ENCODE measurements at places on chromosomes 5 and 9.
A peak's percentile ranks its signal among the peaks of the same experiment; 100 is the strongest.

DNA sequence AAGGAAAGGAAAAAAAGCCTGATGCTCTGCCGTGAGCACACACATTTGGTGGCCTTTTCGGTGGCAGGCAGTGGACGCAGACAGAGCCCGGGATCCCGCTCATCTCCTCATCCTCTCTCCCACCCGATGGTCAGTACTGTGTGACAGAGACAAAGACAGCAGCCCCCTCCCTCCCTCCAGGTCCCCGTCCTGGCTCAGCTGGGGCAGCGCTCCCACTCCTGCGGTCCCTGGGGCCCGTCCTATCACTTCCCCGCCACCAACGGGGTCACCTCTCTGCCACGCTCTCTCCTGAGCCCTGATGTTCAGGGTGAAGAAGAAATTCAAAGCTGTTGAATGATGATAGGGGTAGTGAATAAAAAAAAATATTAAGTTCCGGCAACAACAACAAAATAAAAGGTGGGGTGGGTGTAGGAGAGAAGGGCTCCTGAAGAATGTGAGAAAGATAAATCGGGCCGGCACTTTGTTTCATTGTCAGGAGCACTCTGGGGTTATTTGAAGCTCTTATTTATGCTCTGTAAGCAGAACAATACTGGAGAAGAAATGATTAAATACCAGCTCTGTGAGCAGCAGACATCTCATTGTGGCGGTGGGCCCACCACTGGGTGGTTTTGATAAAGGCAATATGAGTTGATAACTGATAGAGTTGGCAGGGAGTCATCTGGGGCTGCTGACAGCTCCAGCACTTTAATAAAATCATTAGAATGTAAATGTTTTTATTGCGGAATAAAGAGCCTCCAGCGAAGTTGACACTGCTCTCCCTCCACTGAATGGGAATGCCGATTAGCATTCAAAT lies 417.7 kb downstream of the IRX1 start:
- no peak for DNase-seq

- no peak for DNase-seq
These were observed 531 bp downstream of the MVB12B start for GRCh38 chr9:126327006-126327713.

DNA sequence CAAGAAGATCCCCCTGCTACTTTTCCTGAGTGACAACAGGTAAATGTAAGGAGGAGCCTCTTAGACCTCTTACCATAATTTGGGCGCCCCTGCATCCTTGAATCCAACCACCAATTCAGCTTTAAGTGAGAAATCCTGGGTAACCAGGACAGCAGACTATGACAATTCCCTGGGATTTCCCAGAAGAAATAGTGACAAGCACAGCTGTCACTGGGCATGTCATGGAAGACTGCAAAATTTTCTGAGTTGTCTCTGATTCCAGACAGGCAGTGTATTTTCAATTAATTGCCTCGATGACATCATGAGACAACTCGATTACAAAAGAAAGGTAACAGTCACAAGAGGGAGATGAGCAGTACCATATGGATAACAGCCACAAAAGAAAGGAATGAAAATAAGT lies 256.9 kb downstream of the BNC2 start:
- no peak for DNase-seq

GRCh38 chr5:73770172-73771025 lies 144.4 kb downstream of the ARHGEF28 start:
- DNase-seq = no peak

GRCh38 chr5:166433679-166434078 lies 1857.8 kb upstream of the WWC1 start:
- DNase-seq = no peak

DNA sequence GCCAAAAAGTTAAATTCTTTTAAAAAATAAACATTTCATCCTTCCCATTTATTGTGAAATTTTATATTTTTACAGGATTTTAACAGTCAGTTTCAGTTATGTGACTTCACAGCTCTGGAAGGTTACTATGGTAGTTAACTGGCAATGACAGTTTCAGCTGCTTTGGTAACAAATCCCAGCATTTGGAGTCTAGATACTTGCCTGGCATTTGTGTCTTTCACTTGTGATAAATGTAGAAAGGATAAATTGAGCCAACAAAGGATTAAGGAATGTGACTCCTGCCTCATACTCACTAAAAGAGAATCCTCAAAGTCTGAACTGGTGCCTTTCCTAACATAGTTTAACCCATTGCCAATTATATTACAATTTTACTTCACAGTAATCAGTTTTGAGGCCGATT lies 315.5 kb downstream of the FER start:
- DNase-seq = no peak

- peak; percentile 46 for DNase-seq
These were observed 149.9 kb upstream of the HMHB1 start for GRCh38 chr5:143662020-143662419.

- no peak for DNase-seq
These were observed 7.2 kb upstream of the LMNB1 start for GRCh38 chr5:126769703-126770102.

GRCh38 chr5:150446088-150446487 lies 3.5 kb downstream of the RPS14 start:
- DNase-seq = no peak

- peak; percentile 49 for DNase-seq
These were observed 110.4 kb upstream of the NR5A1 start for GRCh38 chr9:124617477-124618141.

DNA sequence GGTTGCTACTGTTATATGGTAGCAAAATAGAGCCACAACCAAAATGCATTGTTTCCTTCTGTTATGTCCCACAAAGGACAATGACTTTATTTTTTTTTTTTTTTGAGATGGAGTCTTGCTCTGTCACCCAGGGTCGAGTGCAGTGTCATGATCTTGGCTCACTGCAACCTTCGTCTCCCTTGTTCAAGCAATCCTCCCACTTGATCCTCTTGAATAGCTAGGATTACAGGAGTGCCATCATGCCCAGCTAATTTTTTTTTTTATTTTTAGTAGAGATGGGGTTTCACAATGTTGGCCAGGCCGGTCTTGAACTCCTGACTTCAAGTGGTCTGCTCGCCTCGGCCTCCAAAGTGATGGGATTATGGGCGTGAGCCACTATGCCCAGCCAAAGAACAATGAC lies 527.7 kb upstream of the SGCD start:
- no peak for DNase-seq

DNA sequence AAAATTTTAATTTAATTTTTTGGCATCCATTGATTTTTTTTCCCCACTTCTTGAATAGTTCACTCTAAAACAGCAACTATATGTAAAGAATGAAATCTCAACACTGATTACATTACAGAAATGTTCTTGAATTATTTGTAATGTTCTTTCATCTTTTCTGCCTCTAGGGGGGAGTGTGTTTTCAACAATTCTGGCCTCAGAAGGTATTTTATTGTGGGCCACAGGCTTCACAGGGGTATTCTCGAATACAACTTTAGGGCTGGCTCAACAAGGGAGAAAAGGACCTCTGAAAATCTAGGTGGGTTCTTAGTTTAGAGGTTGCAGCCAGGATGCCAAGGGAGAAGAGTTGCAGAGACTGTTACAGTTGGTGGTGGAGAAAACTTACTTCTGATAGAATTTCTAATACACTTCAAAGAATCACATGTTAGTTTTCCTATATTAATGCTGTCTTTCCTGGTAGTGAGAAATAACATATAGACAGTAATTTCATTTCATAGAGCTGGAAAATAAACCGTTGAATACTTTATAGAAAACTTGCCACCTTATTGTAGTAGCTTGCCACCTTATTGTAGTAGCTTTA lies 3.6 kb upstream of the NPR3 start:
- peak; percentile 34 for DNase-seq

DNA sequence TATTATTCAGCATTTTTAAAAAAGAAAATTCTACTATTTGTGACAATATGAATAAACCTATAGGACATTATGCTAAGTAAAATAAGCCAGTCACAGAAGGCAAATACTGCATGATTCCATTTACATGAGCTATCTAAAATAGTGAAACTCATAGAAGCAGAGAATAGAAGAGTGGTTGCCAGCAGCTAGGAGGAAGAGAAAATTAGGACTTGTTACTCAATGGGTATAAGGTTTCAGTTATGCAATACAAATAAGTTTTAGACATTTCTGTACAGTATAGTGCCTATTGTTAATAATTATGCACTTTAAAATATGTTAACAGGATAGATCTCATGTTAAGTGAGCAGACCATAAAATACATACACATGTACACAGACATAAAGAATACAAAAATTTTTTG lies 73.8 kb upstream of the SPINK5 start:
- peak; percentile 46 for DNase-seq

GRCh38 chr5:13189532-13189931 lies 755.0 kb downstream of the DNAH5 start:
- DNase-seq = peak; percentile 62

- no peak for DNase-seq
These were observed 107.3 kb upstream of the ANKRD55 start for GRCh38 chr5:56340196-56340980.

DNA sequence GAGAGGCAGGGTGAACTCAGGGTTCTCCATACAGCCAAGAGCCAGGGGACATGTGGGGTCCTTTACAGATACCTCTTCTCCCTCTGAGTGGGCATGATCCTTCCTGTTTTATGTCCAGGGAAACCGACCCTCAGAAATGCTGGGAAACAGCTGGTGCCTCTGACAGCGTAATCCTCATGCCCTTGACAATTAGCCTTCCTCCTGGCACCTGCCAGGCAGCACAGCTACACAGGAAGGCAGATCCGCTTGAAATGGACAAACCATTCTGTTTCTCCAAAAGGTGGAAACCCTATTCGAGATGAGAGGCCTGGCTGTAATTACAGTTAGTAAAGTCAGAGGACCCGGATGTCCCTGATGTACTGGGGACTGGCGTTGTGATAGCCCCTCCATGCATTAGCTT lies 7.2 kb downstream of the ERGIC1 start:
- DNase-seq = no peak

GRCh38 chr5:157143127-157143971 lies 684 bp upstream of the MED7 start:
- DNase-seq = peak; percentile 53

GRCh38 chr9:35839926-35840325 lies 10.9 kb downstream of the TMEM8B start:
- DNase-seq = peak; percentile 75

DNA sequence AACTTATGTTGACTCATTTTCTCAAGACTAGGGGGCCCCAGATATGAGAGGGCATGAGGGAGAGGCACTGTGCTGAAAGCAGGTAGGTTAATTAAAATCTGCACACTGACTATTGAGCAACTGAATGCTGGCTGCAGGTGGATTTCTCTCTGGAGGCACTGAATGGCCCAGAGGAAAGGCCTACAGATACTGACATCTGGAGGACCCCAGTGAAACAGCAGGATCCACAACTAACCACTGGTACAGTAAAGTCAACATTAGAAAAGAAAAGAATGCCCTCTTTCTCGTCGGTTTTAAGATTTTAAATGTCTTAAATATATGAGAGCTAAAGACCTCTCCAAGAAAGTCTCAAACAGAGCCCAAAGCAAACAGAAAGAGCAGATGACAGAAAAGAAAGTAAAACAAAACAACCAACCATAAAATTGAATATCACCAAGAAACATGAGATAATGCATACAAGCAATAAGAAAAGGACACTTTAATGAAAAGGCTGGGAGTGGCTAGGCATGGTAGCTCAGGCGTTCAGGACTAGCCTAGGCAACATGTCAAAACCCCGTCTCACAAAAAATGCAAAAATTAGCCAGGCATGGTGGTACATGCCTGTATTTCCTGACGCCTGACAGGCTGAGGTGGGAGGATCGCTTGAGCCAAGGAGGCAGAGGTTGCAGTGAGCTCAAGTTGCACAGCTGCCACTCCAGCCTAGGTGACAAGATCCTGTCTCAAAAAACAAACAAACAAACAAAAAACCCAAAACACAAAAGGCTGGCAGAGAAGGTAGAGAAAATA lies 43.3 kb downstream of the PUM3 start:
- no peak for DNase-seq

- DNase-seq = no peak
These were observed 95.3 kb downstream of the XRCC4 start for GRCh38 chr5:83172655-83173054.

- DNase-seq = peak; percentile 41
These were observed 126.8 kb upstream of the PCA3 start for GRCh38 chr9:76637416-76637815.

- no peak for DNase-seq
These were observed 44.3 kb downstream of the SMARCA2 start for GRCh38 chr9:2059274-2059929.

GRCh38 chr5:57338068-57338867 lies 144.3 kb downstream of the ACTBL2 start:
- peak; percentile 54 for DNase-seq

GRCh38 chr9:126228111-126228780 lies 98.4 kb upstream of the MVB12B start:
- DNase-seq = no peak

DNA sequence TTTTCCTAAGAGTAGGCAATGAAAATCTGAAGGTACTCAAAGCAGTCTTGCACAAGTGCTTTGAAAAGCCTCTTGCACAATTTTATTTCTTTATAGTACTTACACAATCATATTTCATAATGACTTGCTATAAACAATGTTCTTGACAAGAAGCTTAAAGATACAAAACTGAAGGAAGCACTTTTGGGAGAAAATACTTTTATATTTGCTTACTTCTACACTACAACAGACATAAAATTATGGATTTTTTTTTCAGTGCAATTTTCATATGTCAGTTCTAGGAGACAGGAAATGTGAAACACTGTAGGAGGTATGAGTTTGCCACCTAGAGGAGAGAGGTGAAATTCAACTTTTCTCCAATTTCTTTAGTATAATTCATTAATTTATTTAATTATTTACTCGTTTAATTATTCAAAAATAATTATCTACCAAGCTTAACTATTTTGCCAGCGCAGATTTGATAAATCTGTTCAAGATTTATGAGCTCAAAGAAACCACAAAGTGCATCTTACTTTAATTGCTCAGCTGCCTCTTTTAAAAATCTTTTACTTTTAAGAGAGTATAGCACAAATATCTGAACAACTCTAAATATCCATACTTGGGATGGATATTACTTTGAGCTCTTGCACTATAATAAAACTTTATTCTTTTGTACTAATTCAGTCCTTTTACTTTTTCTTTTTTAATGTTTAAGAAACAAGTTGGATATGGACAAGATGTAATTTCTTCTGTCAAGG lies 29.0 kb upstream of the CDKN2B start:
- DNase-seq = peak; percentile 71

DNA sequence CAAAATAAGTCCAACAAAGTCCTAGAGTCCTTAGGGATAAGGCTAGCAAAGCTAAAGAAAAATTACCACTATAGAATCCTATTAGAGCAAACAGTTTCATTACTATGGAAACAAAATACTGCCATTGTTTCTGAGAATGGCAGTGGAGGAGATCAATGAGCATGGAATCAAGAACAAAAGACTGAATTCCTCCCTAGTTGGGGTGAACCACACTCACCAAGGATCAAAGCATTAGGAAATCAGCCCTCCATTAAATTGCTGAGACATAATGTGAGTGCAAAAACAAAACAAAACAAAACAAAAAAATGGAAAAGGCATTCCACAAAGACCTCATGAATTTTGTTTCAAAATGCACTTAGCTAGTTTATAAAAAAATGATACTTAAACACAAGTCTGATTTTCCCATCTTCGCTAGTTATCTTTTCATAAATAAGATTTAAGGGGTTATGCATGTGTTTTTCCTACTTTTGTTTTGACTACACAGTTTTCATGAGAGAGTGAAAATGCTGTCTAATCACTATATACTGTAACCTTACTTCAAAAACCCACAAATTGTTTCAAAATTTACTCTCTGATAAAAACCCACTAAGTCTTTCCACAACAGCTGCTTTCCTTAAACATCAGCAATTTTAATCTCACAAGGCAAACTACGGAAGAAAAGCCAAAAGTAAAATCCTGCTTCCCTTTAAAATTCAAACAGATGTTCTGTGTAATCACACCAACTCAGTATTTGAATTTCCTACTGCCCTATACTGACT lies 9.7 kb downstream of the SERINC5 start:
- peak; percentile 52 for DNase-seq
